ENCODE measurements at places on chromosomes 2 and 18. TPM values are rescaled to one million over a fixed set of nuclear protein-coding genes. Genes with fewer than 3 reads are reported as not detected.

GPR155 gene
- 1.0 TPM for total RNA-seq

- DNase-seq, result no peak
Measured at GRCh38 chr18:54780970-54781369, 47.3 kb upstream of the RAB27B start.

GRCh38 chr2:202721621-202722020, 86.9 kb downstream of the FAM117B start:
- DNase-seq, result no peak

FSHR gene
- total RNA-seq, result not detected

DNA sequence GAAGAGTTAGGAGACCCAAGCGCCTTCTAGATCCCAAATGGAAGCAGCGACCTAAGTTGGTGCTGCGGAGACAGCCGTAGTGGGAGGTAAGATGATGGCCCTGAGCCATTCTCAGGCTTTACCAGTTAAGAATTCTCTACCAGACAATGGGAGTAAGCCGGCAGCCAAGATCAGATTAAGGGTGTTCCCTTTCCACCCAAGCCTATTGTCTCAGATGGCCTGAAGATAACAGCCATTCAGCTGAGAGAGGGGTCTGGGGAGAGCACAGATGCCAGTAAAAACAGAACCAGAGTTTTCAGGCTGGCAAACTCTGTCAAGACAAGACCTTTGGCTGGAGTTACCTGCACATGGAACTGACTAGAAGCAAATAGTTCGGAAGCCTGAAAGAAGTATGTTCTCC, 191.7 kb upstream of the HAAO start:
- DNase-seq, result no peak
